EH (cell line): ENCODE measurements at places on chromosomes 11 and 22.
A peak's percentile ranks its signal among the peaks of the same experiment; 100 is the strongest.

GRCh38 chr11:72996959-72997358 lies 145.2 kb downstream of the FCHSD2 start:
- no peak for DNase-seq

GRCh38 chr11:126502982-126503381 lies 147.5 kb downstream of the ST3GAL4 start:
- DNase-seq = no peak

DNA sequence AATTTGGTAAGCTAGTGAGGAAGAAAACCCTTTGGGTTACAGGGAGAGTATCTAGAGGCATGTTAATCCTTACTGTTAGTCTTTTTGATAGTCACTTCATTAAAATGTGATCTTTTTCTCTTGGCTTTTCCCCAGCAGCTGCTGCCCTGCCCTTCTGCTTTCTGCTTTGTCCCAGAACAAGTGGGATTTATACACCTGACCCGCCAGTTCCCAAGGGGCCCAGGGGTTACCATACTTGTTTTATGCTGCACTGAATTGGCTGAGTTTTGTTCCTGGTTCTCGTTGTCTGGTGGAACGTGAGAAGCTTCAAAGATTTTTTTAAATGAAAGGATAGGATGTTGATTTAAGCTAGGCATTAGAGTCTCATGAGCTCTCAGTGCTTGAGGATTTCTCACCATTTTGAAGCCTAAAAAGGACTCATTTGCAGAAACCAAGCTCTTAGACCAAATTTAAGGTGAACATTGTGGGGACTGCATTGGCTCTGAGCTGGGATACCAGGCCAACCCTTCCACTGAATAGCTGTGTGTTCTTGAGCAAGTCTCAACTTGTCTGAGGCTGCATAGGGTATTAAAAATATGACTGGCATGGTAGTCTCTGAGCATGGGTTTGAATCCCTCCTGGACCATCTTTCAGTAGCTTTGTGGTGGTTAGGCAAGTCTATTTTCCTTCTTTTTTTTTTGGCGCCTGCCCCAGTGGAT lies 6.6 kb downstream of the LIMK2 start:
- no peak for DNase-seq

DNA sequence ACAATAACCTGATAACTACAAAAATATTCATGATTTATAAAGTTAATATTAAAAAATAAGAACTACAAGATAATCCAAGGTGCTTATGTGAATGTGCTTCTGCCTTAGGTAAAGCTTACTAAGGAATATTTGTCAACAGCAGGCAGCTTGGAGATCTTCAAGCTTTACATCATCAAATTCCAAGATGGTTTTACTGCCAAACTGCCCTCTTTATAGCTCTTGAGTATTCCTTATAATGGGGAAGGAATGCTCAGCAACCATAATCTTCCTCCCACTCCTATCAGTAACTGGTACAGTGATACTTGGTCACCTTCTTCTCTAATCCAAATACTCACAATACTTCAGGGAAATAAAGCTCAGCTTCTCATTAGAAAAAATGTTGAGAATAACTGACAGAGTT lies 30.1 kb downstream of the SBF2 start:
- peak; percentile 83 for DNase-seq

DNA sequence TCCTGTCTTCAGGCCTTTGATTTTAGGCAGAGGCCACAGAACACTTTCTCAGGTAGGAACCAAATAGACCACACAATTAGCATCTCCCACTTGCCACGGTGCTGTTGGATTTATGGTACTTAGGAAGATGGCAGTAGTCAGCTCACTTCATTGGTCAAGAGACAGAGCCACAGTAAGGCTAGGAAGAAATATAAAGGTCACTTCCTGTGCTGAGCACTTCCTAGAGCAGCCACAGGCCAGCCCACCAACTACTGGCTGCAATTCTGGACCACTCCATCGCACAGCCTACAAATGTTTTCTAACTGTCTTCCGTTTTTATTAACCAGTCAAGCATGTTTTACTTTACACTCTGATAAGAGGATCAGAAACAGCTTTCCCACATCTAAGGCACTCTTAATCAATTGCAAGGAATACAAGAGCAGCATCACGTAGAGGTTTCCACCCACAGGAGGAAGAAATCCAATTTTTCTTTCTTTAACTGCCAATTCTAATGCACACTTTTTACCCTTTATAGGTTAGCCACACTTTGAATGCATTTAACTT lies 54.7 kb downstream of the ABTB2 start:
- DNase-seq = no peak

DNA sequence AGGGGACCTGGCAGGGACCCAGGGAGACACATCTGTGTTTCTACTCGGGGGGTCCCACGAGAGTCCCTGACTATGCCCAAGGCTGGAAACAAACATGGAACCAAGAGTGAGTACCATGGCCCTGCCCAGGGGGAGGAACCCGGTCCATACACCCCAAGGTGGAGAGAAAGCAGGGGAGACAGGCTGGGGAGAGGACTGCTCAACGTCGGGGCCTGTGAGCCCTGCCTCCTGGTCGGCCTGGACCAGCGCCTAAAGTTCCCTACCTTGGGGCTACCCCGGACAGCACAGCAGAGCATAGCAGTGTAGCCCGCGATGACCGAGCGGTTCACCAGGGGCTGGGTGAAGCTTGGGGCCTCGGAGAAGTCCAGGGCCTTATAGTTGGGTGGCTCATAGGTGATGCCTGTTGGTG lies 20.2 kb downstream of the MYBPC3 start:
- DNase-seq = no peak

DNA sequence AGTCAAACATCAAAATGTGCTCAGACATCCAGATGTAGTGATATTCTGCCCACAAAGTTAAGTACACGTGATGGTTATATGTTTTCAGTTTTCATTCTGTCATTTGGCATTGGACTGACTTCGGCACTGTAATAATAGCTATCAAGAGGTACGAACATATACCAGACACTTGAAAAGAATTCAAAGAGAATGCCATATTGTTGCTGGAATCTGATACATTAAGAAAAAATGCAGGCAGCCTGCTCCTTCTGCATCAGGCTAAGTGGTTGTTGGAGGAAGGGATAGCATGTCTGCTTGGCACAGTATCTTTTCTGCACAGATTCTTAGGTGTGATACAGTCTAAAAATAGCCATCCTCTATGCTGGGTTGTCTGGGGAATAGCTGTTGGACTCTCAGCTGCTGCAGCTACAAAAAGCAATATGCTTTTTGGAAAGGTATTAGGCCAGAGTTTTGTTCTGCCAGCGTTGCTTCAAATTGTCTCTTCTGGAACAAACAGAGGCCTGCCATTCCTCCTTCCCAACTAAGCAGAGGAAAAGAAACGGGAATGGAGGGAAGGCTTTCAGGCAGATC lies 892.6 kb downstream of the TBC1D22A start:
- DNase-seq = no peak

DNA sequence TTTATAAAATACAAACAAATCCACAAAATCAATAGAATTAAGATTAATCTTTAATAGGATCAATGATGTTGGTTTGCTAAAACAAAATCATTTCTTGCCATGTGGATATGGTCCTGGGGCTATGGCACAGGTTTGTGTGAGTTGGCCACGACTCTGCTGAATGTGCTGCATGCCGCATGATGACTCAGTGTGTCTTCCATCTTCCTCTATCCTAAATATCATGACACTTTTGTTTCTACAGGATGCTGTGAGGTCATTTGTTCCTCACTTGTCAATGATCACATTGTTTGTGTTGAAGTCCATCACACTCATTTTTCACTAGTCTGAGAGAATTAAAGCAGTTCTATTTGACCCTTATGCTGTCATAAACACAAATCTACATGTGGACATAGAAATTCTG lies 167.2 kb upstream of the ZBED5 start:
- peak; percentile 64 for DNase-seq

DNA sequence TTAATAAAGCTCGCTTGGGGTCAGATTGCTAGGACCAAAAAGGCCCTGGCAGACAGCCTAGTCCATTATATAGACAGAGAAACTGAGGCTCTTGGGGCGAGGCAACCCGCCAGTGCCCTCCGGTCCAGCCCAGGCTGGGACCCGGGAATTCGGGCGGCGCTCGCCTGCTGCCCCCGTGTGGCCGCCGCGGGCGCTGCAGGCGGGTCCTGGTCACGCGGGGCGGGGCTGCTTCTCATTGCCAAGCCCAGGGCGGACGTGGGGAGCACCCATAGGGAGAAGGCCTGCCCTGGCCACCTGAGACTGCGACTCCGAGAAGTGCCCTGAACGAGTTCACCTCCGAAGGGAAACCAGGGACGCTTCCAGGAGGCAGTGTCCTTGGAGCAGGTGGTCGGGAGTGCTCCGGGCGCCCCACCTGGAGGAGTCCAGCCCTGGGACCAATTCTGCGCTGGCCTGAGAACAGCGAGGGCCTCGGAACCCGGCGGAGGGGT lies 36.0 kb upstream of the CSNK1E start:
- peak; percentile 60 for DNase-seq

DNA sequence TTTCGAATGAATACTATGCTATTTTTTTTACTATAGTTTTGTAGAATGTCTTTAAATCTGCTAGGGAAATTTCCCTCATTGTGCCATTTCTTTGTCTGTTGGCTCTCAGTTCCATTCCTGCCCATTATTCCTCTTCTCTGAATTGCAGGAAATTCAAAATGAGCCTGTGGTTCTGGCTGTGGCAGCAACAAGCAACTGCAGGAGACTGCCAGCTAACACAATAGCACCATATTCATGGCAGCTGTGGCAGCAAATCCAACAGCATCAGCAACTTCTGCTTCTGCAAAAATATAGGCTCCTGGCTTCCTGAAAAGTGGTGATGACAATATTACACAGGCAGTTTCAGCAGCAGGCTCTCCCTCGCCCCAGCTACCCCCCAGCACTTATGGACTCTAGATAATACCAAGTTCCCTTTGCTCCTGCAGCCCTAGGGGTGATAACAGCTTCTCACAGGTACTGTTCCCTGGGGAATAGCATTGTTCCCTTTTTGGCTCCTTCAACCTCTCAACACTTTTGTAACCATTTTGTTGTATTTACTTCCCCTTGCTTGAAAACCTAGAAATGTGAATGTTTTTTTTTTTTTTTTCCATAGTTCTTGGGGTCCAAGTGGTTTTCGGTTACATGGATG lies 9.3 kb downstream of the PATE4 start:
- no peak for DNase-seq

GRCh38 chr11:7341551-7341950 lies 89.8 kb downstream of the SYT9 start:
- DNase-seq = no peak
